PC-3 (cell line): ENCODE measurements at places on chromosomes 1 and 21.
A peak's percentile ranks its signal among the peaks of the same experiment; 100 is the strongest.

DNA sequence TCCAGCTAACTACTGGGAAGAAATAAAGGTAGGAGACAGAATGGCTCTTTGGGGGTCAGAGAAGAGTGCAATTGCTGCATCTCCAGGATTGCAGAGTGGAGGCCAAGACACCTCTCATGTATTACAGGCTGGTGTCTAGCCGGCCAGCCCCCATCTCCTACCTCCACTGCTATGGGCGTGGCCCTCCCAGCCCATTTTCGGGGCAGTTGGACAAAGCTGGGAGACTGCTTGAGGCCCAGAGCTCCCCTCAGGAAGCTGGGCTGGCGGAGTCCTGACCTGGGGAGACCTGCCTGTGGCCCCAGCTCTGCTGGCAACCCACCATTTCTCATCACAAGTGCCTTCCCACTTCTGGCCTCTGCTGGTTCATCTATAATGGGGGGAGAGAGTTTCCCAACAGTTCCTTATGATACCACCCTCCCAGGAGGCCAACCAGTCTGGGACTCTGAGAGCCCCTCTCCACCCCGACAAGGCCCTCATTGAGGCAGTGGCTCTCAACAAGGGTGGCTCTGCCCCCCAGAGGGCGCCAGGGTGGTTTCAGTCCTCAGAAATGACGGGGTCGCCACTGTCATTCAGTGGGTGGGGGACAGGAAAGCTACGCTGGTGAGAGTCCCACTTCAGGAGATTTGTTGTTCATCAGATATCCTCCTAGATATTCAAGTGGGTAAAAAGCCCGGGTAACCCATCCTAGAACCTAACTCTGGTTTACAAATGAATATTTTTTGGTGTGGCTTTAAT is 11.5 kb downstream of the RAP1GAP start:
- DNase-seq = no peak

GRCh38 chr21:15121655-15122120 is 56.9 kb upstream of the NRIP1 start:
- peak; percentile 62 for DNase-seq

- DNase-seq = peak; percentile 84
Observed at GRCh38 chr1:93437976-93438605, 9.8 kb upstream of the FNBP1L start.

DNA sequence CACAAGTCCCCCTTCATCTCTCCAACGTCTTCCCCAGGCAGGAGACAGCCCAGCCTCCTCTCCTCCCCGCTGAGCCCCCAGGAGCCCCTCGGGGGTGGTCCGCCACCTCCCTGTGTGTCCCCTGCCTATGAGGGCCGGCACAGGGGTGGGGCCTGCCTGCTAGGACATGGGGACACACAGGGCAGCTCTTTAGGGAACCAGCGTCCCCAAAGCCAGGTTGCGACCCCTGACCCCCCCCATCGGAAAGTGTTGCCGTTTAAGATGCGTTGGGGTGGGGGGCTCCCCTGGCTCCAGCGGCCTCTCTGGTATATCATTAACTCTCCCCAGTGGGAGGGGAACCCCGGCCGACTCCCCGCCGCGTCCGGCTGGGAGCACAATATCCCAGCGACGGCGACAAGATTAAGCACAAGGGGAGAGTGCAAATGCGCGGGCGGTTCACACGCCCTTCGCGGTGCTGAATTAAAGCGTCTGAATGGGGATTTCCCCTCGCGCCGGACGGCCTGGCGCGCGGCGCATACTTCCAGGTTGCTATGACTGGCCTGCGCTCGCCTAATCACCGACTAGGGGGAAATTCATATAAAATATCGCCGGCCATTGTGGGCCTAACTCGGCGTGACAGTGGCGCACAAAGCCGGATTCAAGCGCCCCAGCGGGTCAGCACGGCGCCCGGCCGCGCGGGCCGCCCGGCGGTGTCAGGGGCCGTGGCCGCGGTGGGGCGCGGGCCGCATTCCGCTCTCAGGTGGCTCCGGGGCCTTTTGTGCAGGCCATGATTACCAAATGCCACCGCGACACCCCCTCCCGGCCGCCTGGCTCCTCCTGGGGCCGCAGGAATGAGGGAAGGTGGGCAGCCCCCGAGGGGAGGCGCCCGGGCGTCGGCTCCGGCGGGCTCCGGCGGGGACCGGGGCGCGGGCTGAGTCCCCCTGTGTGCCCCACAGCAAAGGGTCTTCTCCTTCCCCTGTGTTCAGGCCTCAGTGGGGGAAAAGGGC is 30.9 kb downstream of the WNT3A start:
- DNase-seq = no peak

GRCh38 chr21:33939226-33939625 is 23.6 kb upstream of the ATP5PO start:
- DNase-seq = no peak

- no peak for DNase-seq
Observed at GRCh38 chr1:206041640-206042039, 11.3 kb upstream of the RHEX start.

DNA sequence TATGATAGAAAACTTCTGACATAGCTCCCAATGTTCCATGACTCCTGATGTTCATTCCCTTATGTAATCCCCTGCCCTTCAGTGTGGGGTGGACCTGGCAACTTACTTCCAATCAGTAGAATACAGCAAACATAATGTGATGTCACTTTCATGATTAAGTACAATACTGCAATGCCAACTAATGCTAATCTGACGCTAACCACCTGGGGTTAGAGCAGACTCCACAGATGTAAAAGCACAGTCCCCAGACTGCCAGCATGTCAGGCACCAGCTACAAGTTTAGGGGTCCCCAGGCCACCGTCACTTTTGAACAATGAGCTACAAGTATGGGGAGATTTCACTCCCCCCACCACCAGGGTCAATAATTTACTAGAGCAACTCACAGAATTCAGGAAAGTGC is 32.3 kb upstream of the FBXO28 start:
- peak; percentile 17 for DNase-seq

GRCh38 chr21:39555911-39556590 is 56.7 kb upstream of the B3GALT5 start:
- DNase-seq = no peak

GRCh38 chr1:204203206-204203767 is 7.0 kb upstream of the KISS1 start:
- peak; percentile 79 for DNase-seq

DNA sequence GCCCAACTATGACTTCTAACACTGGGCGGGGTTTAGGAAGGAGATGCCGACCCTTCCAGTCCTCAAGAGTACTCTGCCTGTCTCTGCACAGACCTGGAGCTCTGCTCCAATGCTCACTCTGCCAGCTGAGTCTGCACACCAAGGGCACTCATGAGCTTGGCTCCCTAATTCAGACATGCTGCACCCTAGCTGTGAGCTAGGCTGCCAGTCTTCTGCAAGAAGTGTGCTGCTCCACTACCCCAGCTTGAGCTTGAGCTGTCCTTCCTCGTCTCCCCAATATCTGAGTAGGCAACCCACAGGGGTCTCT is 13.2 kb downstream of the TP53BP2 start:
- DNase-seq = no peak

GRCh38 chr1:35466120-35466519 is 91.1 kb downstream of the KIAA0319L start:
- DNase-seq = no peak

GRCh38 chr1:95196017-95196416 is 38.0 kb upstream of the RWDD3 start:
- DNase-seq = no peak

DNA sequence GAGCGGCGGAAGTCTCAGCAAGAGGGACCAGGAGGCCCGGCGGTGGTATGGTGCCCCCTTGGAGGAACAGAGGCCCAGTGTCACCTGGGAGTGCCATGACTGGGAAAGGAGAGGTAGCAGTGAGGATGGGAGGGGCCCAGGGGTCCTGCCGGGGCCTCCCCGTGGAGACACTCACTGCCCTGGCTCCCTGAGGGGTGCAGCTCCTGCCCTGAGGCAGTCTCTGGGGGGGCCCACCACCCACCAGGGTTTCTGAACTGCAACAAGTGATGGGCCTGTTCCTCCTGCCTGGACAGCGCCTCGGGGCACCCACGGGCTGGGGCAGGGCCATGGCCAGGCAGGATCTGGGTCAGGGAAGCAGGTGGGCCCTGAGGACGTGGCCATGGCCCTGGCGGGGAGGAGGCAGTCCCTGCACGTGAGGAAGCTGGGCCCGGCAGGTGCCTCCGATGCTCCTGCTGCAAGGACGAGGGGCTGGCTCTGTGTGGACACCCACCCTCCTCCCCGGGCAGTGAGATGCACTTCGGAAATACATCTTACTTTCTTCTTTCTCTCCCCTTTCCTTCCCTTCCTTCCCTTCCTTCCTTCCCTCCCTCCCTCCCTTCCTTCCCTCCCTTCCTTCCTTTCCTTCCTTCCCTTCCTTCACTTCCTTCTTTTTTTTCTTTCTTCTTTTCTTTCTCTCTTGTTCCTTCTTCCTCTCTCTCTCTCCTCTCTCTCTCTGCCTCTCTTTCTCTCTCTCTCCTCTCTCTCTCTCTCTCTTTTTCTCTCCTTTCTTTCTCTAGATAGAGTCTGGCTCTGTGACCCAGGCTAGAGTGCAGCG is 66.6 kb downstream of the MORN1 start:
- no peak for DNase-seq

DNA sequence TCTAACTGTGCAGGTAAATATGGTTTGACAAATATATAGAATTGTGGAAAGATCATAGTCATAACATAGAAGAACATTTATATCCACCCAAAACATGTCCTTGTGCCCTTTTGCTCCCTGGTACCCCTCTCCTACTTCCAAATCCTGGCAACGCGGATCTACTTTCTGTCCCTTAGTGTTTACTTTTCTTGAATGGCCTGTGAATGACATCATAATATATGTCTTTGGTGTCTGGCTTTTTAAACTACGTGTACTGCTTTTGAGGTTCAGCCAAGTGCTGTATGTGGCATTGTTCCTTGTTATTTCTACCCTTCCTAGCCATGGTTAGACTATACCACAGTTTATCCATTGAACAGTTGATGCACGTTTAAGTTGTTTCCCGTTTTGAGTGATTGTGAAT is 155.6 kb downstream of the SDCCAG8 start:
- no peak for DNase-seq

DNA sequence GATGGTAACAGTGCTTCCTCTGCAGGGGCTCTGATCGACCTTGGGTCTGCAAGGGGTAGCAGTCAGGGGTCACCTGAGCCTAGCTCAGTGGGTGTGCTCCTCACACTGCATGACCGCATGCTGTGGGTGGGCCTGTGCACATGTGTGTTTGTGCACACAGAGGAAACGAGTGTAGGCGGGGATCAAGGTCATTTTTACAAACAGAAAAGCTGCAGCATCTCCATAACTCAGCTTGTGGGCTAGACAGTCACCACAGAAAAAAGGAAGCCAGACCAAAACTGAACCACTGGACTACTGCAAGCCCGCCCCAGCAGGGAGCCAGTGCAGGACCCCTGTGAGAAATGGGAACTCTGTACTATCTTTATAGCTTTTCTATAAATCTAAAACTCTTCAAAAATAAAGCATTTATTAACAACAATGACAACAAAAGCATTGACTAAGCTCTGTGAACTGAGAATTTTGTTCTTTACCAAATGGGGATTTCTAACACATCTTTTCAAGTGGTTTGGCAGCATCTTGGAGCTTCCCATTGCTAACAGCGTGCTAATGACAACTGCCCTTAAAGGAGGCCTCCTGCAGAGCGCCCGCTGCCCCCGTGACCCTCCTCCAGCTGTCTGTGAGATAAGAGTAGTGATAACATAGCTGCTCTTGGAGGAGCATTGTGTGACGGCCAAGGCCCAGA is 19.9 kb upstream of the NEK2 start:
- no peak for DNase-seq

- DNase-seq = no peak
Observed at GRCh38 chr1:179776831-179777230, 33.7 kb downstream of the FAM163A start.

- no peak for DNase-seq
Observed at GRCh38 chr1:240538776-240539430, 73.1 kb downstream of the GREM2 start.

DNA sequence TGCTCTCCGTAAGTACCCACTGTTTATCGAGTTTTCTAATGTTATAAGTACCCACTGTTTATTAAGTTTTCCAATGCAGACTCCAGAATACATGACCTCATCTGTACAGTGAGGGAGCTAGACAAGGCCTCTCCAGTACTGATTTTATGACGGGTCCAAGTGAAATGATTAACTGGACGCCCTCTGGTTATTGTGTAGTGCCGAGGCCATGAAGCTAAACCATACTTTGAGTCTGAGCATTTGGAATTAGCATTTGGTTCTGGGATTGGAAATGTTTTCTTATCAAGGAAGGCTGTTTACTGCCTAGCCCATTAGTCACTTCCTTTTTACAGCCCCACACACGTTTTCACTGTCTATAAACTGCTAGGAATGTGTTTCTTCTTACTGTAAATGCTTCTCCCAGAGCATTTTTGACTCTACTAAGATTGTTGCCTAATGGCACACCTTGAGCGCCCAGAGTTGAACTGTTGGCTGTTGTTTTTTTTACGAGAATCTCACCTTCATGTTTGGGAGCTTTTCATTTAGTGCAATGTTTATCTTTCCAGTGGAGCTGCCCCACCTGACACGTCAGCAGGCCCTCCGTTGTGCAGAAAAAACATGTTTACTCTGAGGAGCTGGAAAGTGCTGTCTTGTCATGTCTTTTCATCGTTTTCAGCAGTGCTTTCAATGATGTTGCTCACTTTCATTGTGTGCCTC is 26.9 kb downstream of the SPATA46 start:
- DNase-seq = peak; percentile 80

DNA sequence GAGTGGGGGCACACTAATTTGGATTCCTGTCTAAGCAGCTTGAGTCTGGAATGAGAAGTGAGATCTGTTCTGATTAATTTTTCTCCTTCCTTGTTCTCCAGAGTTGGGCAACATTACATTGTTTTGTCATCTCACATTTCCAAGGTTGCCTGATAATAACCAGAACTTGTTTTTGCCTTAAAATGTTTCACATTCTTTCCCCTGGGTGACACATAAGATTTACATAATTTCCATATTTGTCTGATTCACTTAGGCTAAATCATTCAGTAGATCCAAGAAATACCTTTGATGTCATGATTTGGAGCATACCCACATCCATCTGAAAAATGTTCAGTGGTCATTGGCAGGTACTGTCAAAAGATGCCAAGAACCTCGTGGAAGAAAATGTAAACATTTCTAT is 60.3 kb downstream of the XCL2 start:
- DNase-seq = peak; percentile 23

DNA sequence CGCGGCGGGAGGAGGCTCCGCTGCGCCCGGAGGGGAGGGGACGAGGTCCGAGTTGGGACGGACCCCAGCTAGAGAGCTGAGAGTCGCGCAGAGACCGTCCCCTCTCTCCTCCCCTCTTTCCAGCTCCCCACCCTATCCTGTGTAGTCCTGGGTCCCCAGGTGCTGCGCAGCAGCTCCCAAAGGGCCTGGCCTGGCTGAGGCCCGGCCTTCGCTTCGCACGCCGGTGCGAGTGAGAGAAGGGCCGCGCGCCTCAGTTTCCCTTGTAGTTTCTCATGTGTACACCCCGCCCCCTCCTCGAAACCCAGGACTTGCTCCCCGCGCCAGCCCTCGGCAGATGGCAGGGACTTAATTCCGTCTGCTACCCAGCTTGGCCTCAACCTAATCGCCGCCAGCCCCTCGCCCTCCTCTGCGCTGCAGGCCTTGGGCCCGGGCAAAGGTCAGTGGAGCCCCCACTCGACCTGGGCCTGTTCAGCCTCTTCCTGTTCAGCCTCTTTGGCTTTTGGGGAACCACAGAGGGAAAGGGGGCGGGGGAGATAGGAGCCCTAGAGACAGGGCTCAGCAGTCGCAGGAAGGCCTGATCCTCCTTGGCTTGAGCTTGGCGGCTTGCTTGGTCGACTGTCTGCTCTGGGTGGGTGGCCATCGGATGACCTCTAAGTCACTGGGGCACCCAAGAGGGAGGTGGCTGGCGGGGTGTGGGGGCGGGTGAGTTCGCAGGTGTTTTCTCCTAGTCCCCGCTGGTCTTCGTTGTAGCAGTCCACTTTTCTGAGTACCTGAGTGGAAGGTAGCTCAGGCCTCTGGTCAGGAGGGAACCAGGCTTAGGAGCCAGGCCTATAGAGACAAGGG is 1.0 kb downstream of the ZNF687 start:
- DNase-seq = peak; percentile 23
